ENCODE measurements at places on chromosomes 1 and 21.

GRCh38 chr1:167273027-167273800, 52.5 kb downstream of the POU2F1 start:
- peak; percentile 43 for DNase-seq

- DNase-seq, result no peak
Observed at GRCh38 chr1:188397521-188397920, 1568.8 kb downstream of the PLA2G4A start.

- peak; percentile 41 for DNase-seq
Observed at GRCh38 chr1:215476541-215476940, 90.6 kb upstream of the KCTD3 start.

GRCh38 chr1:162552684-162553252, 8.8 kb upstream of the UAP1 start:
- no peak for DNase-seq

- no peak for DNase-seq
Observed at GRCh38 chr1:200038981-200039848, 11.7 kb downstream of the NR5A2 start.

DNA sequence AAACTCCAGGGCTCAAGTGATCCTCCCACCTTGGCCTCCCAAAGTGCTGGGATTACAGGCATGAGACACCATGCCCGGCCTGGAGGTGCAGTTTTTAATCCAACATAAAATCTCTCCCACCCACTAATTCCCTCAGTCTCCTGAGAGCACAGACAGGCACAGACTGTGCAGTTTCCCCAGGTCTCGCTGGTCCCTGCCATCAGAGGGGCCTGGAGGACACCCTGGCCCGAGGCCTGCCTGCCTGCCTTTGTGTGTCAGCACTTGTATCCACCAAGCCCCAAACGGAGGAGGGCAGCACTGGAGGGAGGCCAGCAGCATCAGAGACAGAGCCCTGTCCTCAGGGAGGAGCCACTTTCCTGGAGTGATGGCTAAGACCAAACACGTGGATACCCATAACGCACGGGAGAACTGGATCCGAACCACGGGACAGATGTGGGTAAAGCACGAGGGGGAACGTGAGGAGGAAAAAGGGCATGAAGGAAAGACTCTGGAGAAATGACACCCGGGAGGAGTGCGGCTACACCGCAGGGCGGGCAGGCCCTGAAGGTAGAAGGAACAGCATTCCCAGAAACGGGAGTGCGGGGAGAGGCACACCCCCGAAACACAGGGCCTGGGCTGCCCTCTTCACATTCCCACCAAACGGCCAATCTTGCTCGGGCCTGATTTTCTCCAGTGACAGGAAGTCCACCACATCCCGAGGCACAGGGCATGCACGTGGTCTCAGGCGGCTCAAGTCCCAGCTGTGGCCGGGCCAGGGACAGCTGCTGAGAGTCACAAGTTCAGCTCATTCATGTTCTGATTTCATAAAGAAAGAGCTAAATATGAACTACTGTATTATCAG, 29.7 kb downstream of the NPHP4 start:
- no peak for DNase-seq

DNA sequence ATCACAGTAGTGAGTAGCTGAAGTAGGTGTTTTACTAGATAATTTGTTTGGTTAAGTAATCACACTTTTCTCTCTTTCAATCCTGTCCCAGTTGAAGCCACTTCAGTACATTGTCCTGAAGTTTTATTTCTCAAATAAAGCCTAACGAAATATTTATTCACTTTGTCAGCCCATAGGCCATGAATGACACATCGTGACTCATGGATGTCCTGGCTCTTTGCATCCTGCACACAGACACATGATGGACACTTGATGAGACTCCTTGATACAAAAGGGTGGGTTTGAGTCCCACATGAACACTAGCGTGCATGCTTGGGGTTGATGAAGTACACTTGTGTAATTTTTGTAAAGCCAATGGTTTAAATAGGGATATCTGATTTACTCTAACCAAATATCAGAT, 22.7 kb upstream of the LAMC2 start:
- DNase-seq, result peak; percentile 96

- no peak for DNase-seq
Observed at GRCh38 chr1:162973381-162973795, 95.8 kb upstream of the RGS4 start.

- DNase-seq, result no peak
Observed at GRCh38 chr1:159473335-159473734, 33.8 kb downstream of the OR10J1 start.

DNA sequence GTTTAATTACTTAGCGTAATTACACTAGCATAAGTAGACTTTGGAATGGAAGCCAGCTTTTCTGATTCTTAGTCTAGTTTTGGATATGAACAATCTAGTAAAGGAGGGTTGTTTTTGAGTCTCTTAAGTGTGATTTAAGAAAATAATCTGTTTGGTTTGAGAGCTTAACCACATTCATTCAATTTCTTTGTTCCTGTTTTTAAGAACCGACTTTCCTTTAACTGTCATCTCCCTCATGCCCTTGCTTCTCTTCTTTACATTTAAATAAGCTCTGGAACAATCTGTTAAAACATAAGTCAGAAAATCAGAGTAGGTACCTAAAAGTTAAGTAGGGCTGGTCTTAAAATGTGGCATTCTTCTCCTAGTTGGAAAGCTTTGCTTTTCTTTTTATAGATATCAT, 27.7 kb downstream of the CDC42 start:
- no peak for DNase-seq

- DNase-seq, result no peak
Observed at GRCh38 chr1:16260814-16261213, 23.8 kb upstream of the CPLANE2 start.

All from HS-27A (cell line).